Fibroblast of the aortic adventitia (primary cell): ENCODE measurements at places on chromosomes 13 and 19.
A peak's percentile ranks its signal among the peaks of the same experiment; 100 is the strongest.

DNA sequence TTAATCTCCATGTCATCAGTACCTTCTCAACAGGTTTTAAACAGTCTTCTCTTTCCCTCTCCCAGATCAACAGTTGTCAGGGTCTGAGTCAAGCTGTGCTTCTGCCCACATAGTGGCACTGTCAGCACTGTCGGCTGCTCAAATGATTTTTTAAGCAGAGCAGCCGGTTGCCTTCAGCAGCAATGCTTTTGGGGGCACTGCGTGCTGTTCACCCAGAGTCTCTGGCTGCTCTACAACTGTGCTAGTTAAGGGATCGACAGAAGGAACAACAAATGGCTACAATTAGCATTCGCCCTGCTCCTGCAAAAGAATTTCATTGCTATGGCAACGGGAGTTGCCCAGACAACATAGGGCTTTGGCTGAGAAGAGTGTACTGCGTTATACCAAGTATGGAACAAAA is 412.9 kb downstream of the DIAPH3 start:
- peak; percentile 53 for DNase-seq

- no peak for DNase-seq
Measured at GRCh38 chr19:14412996-14413692, 6.0 kb downstream of the DDX39A start.

- DNase-seq, result no peak
Measured at GRCh38 chr13:29125934-29126424, 305.8 kb downstream of the MTUS2 start.

DNA sequence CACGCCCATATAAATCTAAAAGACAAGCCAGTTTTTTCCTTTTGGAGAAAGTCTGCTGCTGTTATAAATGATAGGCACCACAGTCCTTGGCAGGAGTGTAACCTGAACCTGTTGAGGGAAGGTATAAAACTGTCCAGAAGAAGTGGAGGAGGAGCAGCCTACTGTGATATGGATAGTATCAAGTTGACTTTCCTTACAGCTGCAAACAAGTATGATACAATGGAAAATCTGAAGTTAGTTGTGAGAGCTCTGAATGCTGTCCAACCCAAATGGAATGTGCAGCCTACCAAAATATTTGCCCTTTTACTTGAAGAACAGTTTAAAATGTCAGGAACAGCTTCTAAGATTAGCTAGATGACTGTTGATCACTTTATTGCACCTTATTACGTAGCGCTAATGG is 399.6 kb downstream of the FGF14 start:
- no peak for DNase-seq
